ENCODE measurements at places on chromosomes 5 and 9.

GRCh38 chr5:73442996-73443627 is 5.5 kb downstream of the FOXD1 start:
- DNase-seq = no peak

DNA sequence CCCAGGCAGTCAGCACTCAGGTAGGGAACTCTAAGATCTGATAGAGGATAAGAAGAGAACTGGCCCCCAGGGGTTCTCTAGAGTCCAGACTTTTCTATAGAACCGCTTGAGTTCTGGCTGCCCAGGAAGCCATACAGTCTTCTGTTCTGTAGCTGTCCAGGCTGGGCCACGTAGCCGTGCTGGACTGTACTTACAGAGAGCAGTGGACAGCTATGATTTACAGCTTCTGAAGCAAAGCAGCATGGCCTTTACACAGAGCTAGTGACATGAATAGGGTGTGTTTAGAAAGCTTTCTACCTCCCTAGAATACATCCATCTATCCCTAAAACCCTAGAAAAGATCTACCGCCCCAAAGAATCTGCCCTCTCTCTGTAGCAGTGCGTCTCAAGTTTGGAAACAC is 57.2 kb downstream of the ACO1 start:
- DNase-seq = no peak

- DNase-seq = no peak
Measured at GRCh38 chr5:126000507-126000906, 422.7 kb upstream of the GRAMD2B start.

- no peak for DNase-seq
Measured at GRCh38 chr9:135304886-135305285, 174.7 kb upstream of the PPP1R26 start.

GRCh38 chr9:107176436-107177151 is 106.5 kb upstream of the RAD23B start:
- peak; percentile 47 for DNase-seq
